ENCODE measurements at places on chromosomes 16 and 17.

DNA sequence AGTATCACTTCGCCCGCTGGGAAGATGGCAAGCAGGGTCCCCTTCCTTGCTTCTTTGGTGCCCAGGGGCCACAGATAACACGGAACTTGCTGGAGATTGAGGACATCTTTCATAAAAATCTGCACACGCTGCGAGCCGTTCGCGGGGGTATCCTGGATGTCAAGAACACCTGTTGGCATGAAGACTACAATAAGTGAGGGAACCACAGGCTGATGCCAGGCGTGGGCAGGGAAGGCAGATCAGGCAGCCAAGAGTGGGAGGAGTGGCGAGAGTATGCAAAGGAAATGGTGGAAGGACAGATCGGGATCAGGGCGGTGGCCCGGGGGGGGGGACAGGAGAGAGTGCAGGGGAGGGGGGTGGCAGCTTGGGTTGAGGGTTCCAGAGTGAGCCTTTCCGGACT lies 22.2 kb downstream of the DNAH2 start:
- no peak for DNase-seq

DNA sequence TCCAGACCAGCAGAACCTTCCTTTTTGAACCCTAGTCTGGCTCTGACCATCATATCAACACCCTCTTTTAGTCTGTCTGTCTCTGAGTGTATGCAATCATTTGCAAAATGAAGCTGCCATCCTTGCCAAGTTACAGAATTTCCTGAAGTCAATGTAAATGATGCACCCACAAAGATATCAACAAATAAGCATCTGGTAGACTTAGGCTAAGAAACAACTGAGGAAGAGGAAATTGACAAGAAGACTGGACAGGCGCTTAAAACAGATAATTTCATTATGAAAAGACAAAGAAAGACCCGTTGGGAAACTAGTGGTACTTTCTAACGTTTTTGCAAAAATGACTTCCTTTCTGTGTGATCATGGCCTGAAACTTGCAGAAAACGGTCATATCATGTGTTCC lies 24.7 kb upstream of the CIITA start:
- no peak for DNase-seq

- DNase-seq, result no peak
Measured at GRCh38 chr16:16041196-16041892, 91.9 kb downstream of the ABCC1 start.

DNA sequence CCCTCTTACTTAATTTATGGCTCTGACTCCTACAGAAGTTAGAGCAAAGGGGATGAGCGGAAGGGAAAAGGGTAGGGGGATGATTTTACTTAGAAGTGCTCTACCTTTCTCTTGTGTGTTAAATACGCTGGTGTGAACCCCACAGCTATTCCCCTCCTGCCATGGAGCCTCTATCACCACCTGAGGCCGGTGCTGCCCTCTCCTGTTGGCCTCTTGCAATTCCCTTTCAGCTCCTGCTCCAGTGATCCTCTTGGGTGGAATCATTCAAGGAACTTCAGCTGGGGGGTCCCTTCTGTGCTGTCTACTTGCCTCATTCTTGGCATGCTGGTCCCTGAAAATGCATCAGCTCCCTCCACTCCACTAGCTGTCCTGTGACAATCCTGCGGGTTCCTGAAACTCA lies 41.8 kb upstream of the CDH8 start:
- no peak for DNase-seq

DNA sequence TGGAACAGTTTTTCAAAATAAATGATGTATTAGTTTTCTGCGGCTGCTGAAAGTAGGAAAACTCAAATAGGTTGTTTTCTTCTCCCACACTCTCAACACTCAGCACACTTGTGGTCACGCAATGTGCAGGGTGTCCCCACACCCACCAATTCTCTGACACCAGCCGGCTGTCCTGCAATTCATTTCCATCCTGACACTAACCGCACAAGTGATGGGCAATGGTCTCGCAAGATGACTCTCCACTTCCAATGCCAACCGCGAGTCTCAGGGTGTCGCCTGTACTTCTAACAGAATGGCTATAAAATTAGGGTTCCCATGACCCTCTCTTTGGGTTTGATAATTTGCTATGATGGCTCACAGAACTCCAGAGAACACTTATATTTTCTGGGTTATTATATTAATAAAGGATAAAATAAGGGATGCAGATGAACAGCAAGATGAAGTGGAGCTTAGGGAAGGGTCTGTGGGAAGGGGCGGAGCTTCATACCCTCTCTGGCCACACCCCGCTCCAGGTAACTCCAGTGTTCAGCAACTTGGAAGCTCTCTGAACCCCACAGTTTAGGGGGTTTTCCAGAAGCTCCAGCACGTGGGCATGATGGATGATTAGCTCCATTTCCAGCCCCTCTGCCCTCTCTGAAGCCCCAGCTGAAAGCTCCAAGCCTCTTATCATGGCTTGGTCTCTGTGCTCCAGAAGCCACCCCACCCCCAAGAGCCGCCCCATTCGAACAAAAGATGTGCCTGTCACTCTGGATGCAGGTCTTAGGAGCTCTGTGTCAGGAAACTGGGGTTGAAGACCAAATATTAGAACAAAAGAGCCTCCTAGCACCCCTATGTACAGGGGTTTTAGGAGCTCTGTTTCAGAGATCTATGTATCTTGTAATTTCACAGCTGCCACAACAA lies 19.8 kb downstream of the TAF1C start:
- DNase-seq, result peak; percentile 66

DNA sequence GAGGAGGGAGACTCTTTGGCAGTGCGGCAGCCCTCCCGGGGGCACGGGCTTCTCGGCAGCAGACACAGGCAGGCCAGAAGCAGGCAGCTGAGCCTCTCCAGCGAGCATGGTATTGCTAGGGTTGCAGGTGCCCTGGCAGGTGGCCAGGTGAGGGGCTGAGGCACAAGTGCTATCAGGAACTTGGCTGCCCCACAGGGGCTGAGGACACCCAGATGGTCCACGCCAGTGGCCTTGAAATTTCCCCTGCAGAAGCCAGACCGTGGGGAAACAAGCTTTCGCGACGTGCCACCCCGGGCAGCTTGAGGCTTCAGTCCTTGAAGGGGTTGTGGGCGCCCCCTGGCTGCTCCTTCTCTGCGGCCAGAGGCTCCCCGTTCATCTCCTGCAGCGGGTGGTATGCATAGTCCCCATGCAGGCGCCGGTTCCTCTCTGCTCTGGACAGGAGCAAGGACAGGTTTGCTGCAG lies 8.5 kb downstream of the NAGPA start:
- DNase-seq, result no peak

GRCh38 chr16:69311533-69312387 lies 610 bp downstream of the VPS4A start:
- DNase-seq, result peak; percentile 64
